ENCODE measurements at places on chromosomes 7 and 10. TPM values are rescaled to one million over a fixed set of nuclear protein-coding genes. Genes with fewer than 3 reads are reported as not detected.

DNA sequence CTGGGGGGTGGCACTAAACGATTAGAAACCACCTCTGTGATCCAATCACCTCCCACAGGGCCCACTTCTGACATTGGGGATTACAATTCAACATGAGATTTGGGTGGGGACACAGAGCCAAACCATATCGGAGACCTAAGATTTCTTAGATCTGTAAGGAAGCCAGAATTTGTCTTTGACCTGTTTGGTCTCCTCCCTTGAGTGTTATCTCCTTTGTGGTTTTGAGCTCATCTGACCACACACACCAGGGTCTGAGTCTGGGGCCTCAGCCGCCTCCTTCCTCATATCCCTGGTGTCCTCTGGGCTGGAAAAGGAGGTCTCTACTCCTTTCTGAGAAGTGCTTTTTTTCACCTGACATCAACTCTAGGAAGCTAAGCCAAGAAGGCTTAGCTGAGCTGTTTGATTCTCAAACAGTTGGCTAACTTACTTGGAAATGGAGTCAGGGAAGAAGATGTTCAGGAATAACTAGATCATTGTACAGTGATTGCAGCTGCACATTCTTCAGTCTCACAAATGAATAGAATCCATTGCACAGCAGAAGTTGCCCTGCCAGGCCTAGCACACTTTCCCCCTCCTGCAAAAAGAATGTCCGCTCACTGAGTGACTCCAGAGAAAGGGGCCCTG is 167.4 kb downstream of the ARHGAP21 start:
- H3K4me1 ChIP-seq, result peaks cover 5% of the 10 kb centered on the region
- DNase-seq, result no peak
- no peaks in the 10 kb centered on the region for H3K27me3 ChIP-seq
- H3K27ac ChIP-seq, result no peak overlapping the region

DNA sequence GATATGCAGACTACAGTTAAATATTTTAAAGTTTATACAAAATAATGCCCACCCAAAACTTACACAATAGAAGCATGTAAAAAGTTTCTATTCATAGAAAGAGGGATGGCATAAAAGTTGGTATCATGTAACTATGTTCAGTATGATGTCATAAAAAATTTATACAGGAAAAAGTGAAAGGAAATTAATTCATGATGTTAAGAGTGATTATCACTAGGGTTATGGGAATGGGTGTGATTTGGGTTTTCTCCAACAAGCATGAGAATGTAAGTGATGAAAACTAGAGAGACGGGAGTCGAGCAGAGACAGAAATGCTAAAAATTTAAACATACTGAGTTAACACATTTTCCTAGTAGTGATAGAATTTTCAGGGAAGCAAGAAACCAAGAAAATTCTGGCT is 52.7 kb downstream of the GDI2 start:
- no peaks in the 10 kb centered on the region for H3K27me3 ChIP-seq
- H3K4me1 ChIP-seq, result no peaks in the 10 kb centered on the region
- H3K4me3 ChIP-seq, result no peak overlapping the region
- peaks cover 59% of the 10 kb centered on the region for H3K36me3 ChIP-seq

GRCh38 chr7:33190688-33191304 is 61.4 kb downstream of the BBS9 start:
- no peaks in the 10 kb centered on the region for H3K27me3 ChIP-seq
- DNase-seq, result no peak
- H3K36me3 ChIP-seq, result no peaks in the 10 kb centered on the region
- no peak overlapping the region for H3K4me3 ChIP-seq
- H3K27ac ChIP-seq, result no peak overlapping the region

DNA sequence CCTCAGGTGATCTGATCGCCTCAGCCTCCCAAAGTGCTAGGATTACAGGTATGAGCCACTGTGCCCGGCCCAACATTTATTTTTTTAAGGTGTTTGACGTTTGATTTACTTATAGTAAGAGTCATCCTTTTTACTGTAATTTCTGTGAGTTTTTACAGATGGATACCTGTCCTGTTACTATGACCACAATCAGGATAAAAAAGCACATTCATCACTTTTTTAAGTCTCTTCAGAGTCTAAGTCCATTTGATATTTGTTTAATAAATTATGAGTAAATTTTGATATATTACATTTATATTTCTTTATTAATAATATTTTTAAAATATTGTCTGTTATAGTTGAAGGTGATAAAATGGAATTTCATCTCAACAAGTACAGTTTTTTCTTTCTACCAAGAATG is 300.5 kb upstream of the KAT6B start:
- H3K36me3 ChIP-seq, result no peaks in the 10 kb centered on the region
- no peaks in the 10 kb centered on the region for H3K27me3 ChIP-seq
- H3K27ac ChIP-seq, result no peak overlapping the region
- no peaks in the 10 kb centered on the region for H3K4me1 ChIP-seq
- DNase-seq, result no peak
- no peak overlapping the region for H3K4me3 ChIP-seq

GRCh38 chr10:82737549-82737948 is 862.6 kb downstream of the NRG3 start:
- no peak overlapping the region for H3K27ac ChIP-seq
- DNase-seq, result no peak
- no peaks in the 10 kb centered on the region for H3K4me1 ChIP-seq
- no peaks in the 10 kb centered on the region for H3K36me3 ChIP-seq
- no peak overlapping the region for H3K4me3 ChIP-seq

DNA sequence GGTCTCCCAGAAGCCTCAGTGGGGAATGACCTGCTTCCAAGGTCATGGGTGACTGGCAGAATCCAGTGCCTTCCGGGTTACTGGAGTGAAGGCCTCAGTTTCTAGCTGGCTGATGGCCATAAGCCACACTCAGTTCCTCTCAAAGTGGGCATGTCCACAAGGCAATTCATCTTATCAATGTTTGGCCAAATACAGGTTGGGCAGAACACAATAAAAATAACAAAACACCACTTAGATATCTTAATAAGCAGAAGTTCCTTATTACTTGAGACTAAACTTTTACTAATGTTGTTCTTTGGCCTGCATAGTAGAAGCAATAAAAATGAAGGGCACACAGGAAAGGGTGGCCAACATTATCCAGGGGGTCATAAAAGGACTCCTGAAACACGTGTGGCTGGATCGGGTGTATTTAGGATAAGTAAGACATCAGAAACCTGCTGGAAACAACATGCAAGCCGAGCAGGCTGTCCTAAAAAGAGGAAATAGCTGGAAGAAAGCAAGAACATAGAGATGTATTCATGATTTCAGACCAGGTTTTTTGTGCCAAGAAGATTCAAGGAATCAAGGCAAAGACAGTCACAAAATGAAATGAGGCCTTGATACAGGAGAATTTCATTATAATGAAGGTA is 19.6 kb upstream of the AKR1C2 start:
- no peaks in the 10 kb centered on the region for H3K36me3 ChIP-seq
- DNase-seq, result no peak
- H3K27ac ChIP-seq, result no peak overlapping the region
- H3K4me3 ChIP-seq, result no peak overlapping the region
- H3K27me3 ChIP-seq, result no peaks in the 10 kb centered on the region

DNA sequence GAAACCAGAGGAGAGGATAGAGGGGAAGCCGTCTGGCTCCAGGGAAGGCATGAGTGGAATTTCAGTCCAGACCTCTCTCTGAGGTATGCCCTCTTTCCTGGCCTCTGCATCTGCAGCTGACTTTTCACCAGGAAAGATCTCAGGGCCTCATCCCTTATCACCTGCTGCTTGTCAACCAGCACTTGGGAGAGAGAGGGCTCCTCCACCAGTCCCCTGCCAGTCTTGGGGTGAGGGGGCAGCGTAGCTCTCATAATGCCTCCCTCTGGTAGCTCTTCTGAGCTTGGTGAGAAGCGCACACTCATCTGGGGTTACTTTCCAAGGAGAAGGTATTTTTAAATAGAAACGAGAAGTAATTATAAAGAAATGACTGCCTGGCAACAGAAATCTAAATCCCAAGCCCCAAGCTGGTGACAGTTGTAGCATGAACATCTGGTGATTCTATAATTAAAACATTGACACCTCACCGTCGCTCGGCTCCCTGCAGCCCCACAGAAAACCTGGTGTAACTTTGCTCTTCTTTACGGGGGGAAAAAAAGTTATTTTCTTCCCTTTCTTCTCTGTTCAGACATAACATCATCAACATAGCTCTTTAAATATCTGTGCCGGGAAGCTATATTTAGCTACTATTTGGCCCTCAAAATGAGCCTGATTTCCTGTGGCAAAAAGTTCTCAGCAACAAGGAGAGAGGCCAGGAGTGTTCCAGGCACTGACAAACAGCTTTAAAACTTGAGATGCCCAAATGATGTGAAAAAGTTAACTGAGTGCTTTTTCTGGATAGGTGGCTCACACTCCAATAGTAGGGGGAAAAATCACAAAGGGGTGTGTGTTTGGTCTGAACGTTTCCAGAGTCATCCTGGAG is 26.9 kb downstream of the HIP1 start:
- no peaks in the 10 kb centered on the region for H3K4me1 ChIP-seq
- H3K27ac ChIP-seq, result no peak overlapping the region
- no peak overlapping the region for H3K4me3 ChIP-seq
- no peaks in the 10 kb centered on the region for H3K36me3 ChIP-seq
- no peaks in the 10 kb centered on the region for H3K27me3 ChIP-seq
- no peak for DNase-seq

- peaks cover 15% of the 10 kb centered on the region for H3K4me1 ChIP-seq
- no peak overlapping the region for H3K4me3 ChIP-seq
- no peak for DNase-seq
- no peaks in the 10 kb centered on the region for H3K36me3 ChIP-seq
- no peaks in the 10 kb centered on the region for H3K27me3 ChIP-seq
- no peak overlapping the region for H3K27ac ChIP-seq
Measured at GRCh38 chr7:21941611-21942141, 4.0 kb downstream of the CDCA7L start.

GRCh38 chr7:44431091-44431608 is 59.3 kb downstream of the NUDCD3 start:
- no peak overlapping the region for H3K4me3 ChIP-seq
- peaks cover 13% of the 10 kb centered on the region for H3K36me3 ChIP-seq
- H3K4me1 ChIP-seq, result peaks cover 8% of the 10 kb centered on the region
- no peak for DNase-seq

GRCh38 chr7:95669513-95669912 is 73.2 kb upstream of the PDK4 start:
- no peak overlapping the region for H3K4me3 ChIP-seq
- no peak overlapping the region for H3K27ac ChIP-seq
- no peaks in the 10 kb centered on the region for H3K36me3 ChIP-seq
- no peak for DNase-seq
- no peaks in the 10 kb centered on the region for H3K27me3 ChIP-seq

- peak overlapping the region; percentile 83 for H3K4me3 ChIP-seq
- H3K27me3 ChIP-seq, result no peaks in the 10 kb centered on the region
- no peak for DNase-seq
- H3K36me3 ChIP-seq, result no peaks in the 10 kb centered on the region
- peak overlapping the region; percentile 79 for H3K27ac ChIP-seq
Measured at GRCh38 chr10:110496553-110497437, 912 bp upstream of the DUSP5 start.

Gene CYP17A1
- not detected for total RNA-seq

Gene HOXA3
- not detected for total RNA-seq

Gene CPN1
- not detected for total RNA-seq

Gene ASIC3
- 10.6 TPM for total RNA-seq

Gene CD36
- total RNA-seq, result 3.6 TPM

Gene VIPR2
- 0.17 TPM for total RNA-seq
